Endodermal cell (in vitro differentiated cells): ENCODE measurements at places on chromosomes 4 and X.

- no peak for DNase-seq
These were observed 59.0 kb upstream of the VCX3B start for GRCh38 chrX:8405631-8406030.

DNA sequence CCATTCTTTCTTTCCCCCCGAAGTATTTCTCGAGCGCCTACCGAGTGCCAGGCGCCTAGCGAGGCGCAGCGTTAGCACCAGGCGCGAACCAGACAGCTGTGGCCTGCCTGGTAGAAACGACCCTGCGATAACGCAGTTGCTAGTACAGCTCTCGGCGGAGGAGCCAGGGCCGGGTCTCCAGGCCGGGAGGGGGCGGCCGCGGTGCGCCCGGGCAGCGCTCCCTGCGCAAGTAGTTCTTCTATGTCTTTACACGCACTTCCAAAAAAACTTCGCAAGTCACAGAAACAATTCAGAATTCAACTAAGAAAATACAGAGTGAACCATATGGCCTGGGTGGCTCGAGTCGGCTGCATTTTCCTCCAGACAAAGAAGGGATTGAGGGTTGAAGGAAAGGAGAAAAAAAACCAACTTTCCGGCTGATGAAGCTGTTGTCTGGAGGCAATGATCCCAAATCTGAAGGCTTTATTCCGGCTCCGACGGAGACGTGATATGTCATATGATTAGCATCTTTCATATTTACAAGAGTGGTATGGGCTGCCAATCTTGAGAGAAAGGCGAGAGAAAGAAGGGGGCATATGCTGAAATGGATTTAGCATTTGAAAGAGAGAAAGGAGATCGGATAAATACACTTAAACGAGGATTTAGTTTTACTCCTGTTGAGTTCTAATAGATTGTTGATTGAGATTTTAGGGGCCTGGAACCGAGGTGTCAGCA is 7.2 kb upstream of the NEUROG2 start:
- peak; percentile 88 for DNase-seq

- DNase-seq = no peak
These were observed 608.8 kb downstream of the PCDH7 start for GRCh38 chr4:31328932-31329331.

DNA sequence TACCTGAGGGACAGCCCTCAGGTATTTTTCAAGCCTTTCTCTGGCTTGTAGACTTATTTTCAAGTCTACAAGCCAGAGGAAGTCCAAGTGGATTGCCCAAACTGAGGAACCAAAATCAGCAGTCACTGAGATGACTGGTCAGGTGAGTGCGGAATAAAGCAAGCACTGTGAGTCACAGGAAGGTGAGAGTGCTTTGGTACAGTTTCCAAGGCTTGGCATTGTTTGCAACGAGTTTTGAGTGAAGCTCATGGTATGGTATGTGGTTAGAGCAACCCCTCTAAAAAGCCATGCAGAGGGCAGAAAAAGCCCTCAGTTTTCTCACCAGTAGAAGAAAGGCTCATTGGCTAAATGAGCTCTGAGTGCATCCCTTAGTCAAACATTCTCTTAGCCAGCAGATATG is 112.8 kb upstream of the EOLA2 start:
- no peak for DNase-seq

DNA sequence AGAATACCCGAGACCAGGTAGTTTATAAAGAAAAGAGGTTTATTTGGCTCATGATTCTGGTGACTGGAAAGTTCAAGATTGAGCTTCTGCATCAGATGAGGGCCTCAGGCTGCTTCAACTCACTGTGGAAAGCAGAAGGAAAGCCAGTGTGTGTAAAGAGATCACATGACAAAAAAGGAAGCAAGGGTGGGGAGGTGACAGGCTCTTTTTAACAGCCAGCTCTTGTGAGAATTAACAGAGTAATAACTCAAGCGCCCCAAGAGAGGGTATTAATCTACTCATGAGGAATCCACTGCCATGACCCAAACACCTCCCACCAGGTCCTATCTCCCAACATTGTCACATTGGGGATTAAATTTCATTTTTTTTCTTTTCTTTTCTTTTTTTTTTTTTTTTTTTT is 6.3 kb upstream of the YIPF6 start:
- no peak for DNase-seq

DNA sequence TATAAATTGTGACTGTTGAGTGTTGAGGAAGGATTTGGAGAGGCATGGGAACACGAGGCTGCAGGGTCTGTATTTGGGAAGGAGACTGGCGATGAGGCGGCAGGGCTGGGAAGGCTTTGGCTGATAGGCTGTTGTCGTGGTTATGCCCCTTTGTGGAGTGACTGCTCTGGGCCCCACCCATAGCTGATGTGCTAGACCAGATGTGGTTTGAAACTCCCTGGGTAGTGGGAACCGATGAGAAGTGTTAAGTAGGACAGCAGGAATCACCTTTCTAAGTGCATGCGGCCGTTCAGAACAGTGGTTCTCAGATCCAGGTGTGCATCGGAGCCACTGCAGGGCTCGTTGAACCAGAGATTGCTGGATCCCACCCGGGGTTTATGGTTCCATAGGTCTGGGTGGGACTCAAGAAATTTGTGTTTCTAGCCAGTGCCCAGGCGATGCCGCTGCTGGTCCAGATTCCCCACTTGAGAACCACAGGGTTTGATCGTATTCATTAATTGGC is 42.3 kb downstream of the TBC1D14 start:
- peak; percentile 93 for DNase-seq

DNA sequence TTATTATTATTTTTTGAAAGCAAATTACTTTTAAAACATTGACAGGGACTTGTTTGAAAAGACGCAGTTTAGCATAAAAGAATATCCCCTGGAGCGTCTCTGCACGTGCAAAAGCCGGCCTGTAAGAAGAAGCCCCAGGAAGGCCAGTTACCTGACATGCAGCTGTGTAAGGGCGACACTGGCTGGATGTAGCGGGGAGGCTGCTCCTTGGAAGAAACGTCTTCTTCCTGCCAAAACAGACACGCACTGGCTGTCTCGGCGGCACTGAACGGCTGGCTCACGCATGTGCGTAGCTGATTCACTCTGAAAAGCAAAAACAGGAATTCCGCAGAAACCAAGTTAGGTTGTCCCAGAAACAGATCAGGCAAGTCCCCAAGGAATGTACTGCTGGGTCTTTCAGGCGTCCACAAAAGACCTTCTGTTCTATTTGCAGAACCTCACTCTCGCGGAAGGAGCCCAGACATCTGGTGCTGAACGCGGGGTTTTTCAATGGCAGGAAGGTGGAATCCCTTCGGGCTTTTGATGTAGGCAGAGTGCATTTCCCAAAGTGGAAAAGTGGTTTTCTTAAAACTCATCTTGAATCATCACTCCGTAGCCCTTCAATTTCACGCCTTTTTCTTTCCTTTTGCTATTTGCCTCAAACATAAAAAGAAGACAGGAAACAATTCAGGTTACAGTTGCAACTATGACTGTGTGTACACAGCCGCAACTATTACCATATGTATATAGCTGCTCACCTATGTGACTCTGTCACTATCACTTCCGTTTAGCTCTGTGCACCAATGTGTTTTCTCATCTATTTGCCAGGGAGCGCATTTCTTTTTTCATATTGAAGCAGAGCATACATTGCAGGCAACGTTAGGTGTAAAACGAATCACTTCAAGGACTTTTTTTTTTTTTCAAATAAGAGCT is 38.1 kb upstream of the ARSH start:
- DNase-seq = peak; percentile 57

GRCh38 chrX:20712811-20713210 is 446.1 kb upstream of the RPS6KA3 start:
- DNase-seq = no peak

DNA sequence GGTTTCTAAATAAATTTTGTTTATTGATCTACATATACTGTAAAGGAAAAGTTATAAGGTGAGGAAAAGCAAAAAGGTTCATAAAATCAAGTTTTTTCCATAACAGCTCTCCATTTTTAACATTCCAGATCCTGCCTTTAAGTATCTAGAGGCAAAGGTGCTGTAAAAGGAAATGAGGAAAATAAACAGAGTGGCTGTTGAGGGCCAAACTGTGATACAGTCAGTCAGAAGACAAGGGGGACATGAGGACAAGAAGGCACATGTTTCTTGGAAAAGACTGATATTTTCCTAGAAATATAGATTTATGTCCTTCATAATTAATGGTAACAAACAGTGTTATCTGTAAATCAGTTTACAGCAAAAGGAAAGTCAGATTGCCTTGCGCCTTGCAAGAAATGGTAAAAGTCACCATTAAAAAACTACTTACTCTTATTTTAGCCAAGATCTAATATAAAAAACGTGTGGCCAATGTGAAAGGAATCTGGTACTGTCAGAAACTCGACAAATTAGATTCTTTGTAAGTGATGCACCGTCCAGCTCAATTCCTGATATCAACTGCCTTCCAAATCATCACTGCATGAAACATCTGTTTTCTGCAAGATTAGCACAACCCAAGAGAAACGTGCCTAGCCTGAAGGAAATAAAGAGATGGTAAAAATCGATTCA is 34.0 kb upstream of the VEGFD start:
- no peak for DNase-seq

DNA sequence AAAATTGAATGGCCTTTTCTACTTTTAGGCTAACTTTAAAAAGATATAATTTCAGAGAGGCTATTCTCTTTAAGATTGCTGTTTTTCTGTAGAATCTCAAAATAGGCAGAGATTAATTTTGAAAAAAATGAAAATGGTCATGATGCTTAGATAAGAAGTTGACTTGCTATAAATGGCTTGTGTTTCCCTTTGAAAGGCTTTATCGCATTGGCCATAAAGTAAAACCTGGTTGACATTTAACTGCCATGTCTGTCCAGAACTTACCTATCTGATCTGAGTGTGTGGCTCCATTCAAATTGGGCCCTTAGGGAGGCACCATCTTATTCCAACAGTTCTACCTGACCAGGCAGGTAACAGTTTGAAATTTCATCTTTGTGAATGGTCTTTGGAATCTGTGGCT is 56.1 kb downstream of the AFF2 start:
- no peak for DNase-seq

DNA sequence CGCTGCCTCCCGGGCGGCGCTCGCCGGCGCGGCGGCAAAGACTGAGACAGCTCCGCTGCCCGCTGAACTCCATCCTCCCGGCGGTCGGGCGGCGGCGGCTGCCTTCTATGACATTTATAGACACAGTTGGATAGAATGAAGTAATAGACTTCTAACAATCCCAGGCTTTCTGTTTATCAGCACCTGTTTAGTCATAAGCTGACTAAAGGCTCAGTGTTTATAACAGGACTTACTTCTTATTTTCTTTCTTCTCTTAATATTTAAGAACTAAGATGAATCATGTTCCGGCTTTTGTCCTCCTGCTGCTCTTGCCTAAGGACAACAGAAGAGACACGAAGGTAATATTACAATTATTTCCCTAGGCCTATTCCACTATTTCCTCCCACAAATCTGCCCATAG is 3.9 kb downstream of the ARL13A start:
- DNase-seq = no peak

DNA sequence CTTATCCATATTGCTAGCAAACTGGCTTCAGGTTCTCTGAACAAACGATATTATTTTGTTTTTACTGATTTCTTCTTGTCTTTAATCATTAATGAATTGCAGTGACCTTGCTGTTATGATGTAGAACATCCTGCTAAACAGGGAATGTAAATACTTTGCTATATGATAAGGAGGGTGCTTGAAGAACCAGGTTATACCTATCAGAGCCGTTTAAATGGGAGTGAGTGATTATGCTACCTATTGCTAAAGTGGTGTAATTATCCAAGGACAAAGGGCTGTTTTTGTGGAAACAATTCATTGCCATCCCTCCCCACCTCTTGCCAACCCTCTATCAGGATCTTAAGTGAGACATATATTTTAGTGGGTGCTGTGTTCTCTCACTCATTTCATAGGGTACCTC is 788.9 kb downstream of the RPA4 start:
- no peak for DNase-seq

DNA sequence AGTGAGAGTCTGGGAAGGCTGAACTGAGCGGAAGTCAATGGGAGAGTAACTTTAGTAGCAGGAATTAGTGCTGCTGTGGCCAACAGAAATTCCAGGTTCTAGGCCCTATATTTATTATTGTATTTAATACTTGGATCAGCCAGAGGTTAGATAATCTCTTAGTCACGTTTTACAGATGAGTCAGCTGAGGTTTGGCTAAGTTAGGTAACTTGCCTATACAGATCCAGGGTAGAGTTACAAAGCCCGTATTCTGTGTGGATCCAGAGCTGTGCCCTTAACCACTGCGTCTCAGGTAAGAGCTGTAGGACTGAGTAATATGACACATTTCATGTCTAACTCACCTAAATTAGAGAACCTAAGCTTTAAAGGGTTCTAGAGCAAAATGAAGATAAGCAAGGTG is 20.5 kb downstream of the PSMD10 start:
- no peak for DNase-seq

- no peak for DNase-seq
These were observed 26.1 kb downstream of the RBM46 start for GRCh38 chr4:154807042-154807630.

GRCh38 chr4:106421441-106422296 is 53.1 kb upstream of the GIMD1 start:
- DNase-seq = no peak

DNA sequence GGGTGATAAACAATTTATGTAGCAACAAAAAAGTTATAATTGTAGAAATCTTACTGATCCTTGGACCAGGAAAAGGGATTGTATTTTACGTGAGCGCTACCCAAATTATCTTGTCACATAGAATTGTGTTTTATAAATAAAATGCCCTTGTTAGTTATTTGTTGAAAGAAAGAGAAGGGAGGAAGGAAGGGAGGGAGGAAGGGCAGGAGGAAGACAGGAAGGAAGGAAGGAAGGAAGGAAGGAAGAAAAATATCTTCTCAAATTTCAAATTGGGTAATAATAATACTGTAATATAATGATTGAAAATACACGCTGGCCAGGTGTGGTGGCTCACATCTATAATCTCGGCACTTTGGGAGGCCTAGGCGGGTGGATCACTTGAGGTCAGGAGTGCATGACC is 206.2 kb upstream of the TLL1 start:
- DNase-seq = no peak

GRCh38 chr4:38504396-38504715 is 159.6 kb upstream of the KLF3 start:
- no peak for DNase-seq

DNA sequence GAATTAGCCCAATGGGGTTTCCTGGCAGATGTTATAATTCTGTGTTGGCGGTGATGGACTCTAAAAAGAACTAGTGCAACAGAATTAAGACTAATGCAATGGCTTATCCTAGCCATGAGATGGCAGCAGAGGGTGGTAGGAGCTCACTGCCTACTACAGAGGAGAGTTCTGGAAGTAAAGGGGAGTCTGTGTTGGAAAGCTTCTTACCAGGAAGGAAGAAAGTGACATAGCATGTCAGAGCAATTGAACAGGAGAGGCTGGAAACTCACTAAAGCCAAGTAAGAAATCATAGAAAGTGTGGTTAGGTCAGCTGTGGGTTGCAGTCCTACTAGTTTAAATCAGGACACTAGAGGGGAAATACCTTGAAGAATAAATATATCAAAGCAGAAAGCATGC is 6.3 kb upstream of the TRPC5OS start:
- DNase-seq = peak; percentile 84

- DNase-seq = no peak
These were observed 24.9 kb upstream of the C1QTNF7 start for GRCh38 chr4:15402974-15403373.

DNA sequence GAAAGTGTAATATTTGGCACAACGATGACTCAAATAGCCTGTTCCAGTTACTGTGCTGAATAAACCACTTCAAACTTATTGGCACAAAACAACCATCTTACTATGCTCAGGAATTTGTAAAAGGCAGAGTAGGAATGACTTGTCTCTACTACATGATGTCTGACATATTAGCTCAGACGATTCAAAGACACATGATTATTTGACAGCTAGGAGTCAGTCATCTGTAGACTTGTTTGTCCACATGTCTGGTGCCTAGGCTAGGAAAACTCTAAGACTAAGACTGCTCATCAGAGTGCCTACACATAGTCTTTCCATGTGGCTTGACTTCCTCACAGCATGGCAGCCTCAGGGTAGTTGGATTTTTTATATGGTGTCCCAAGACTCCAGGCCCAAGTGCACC is 154.5 kb downstream of the FANCB start:
- no peak for DNase-seq
